ENCODE measurements at places on chromosomes 3 and 15.

DNA sequence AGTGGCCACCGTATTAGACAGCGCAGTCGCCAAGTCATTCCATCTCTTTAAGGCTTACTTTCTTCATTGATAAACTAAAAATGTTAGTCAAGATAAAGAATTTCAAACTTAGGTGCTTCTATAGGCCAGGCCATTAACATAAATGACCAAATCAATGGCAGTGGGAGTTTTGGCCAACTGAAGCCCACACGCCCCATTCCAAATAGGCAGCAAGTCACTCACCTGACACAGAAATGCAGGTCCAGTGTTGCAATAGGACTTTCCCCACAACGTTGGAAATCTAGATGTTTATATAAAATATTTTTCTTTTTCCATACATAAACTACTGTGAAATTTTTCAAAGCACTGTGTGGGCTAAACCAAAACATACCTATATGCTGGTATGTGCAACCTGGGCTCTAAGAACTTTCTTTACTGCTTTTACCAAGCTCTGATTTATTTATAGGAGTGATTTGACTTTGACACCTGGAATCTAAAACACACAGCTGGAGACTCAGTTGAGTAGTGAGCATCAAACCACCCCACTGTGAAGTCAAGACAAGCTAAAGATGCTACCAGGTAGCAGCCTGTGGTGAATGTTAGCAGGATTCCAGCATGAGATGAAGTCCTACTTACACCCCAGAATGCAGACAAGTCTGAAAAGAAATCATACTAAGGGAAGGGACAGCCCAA is 15.1 kb downstream of the GOLIM4 start:
- DNase-seq: no peak

GRCh38 chr3:45132568-45133211 is 13.5 kb downstream of the CDCP1 start:
- no peak for DNase-seq

GRCh38 chr3:117763561-117763960 is 1054.0 kb downstream of the TUSC7 start:
- no peak for DNase-seq

GRCh38 chr3:183508821-183509220 is 46.7 kb downstream of the KLHL6 start:
- DNase-seq: no peak

DNA sequence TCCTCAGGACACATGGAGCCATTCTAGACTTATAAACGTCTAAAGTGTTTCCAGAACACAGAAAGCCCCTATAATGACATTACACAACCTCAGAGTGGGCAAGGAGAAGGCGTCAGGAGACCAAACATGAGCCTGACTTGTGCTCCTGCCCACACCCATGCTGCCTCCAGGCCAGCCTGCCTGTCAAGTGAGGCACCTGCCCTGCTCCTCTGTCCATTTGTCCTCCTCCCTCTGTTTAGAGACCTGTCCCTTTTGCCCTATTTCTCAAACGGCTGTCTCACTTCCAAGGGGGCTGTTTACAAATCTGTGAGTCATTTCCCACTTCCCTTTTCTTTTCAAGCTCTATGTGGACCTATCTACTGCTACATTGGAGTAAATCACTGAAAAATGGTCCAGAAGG is 21.0 kb downstream of the ZDHHC3 start:
- no peak for DNase-seq

- no peak for DNase-seq
These were observed 130.8 kb downstream of the MINAR1 start for GRCh38 chr15:79562899-79563298.

DNA sequence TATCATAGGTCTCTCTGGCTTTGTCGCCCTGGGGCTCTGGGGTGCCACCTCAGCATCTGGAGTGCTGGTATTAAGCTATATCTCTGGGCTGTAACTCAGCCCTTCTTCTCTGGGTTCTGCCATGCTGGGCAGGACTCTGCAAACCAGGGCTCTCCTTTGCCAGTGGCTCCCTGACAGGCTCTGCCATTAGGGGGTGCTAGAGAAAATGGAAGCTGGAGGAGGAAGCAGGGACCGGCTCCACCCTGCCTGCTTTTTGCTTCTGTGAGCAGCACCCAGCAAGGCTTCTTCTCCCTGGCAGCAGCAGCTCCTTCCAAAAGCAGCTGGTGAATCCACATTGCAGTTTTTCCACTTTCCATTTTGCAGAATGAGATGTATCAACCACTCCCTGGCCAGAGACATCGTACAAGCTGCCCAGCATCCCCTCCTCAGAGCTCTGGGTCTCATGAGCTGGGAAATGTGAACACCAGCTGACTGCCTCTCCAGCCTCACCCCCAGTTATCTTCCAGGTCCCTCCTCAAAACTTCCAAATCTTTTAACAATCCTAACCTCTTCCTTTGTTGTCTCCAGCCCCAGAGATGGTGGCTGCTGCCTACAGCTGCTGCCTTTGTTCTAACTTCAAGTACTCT is 165.0 kb downstream of the ABHD5 start:
- peak; percentile 24 for DNase-seq

DNA sequence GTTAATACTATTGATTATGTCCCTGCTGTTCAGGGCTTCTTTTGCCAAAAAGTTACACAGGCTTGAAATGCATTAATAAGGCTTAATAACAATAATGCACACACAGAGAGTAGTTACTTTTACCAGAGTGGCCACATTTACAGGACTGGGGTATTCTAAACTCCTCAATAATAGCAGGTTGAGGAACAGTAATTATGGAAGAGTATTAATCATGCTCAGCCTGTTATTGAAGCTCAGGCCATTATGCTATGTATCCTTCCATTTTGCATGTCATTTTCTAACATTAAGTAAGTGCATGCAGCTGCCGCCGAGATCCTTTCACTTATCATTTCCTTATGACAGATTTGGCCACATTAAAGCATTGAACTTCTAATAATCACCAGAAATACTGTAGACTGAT is 5.7 kb downstream of the ARRDC4 start:
- DNase-seq: no peak

DNA sequence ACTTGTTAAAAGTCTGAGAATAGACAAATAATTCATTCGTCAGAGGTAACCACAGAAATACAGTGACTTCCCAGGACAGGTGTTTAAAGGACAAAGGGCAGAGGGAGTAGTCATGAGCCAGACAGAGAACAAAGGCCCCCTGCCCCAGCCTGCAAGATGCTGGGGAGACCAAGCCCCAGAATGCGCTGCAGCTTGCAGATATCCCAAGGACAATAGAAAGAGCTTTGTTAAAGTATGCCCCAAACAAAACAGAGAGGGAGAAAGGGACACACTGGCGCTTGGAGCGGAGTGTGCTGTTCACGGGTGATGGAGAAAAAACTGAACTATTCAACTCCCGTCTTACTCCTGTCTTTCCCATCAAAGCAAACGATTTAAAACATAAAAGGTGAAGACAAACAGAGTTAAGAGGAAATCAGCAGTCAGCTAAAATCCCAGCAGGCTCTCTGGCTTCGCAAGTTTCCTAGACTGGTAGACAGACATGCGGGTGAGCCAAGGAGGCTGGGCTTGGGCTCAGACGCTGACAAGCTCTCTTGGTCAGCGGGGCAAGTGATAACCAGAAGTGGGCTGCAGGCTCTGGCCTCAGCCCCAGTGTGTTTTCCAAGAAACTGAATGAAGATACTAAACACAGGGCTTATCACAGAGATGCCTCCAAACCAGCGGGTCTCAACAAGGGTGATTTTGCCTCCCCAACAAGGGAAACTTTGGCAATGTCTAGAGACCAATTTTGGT is 130.1 kb downstream of the UACA start:
- DNase-seq: no peak

GRCh38 chr3:159913712-159914414 is 74.8 kb upstream of the IL12A start:
- DNase-seq: no peak

DNA sequence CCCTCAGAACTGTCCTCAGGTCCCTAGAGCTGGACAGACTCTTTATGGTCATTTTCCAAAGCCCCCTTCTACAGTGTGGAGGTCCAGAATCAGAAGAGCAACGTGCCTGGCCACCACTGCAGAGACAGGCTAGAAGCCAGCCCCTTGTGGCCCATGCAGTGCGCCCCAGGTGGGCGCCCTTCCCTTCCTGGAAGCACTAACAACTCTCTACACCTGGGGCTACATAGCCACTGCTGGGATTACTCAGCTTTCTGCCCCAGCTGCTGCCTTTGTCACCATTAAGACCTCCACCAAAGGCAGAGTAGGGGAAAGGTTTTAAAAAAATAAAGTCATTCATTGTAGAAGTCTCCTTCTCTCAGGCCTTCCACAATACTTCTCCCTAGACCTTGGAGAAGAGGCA is 2.3 kb downstream of the RASGRP1 start:
- DNase-seq: no peak

DNA sequence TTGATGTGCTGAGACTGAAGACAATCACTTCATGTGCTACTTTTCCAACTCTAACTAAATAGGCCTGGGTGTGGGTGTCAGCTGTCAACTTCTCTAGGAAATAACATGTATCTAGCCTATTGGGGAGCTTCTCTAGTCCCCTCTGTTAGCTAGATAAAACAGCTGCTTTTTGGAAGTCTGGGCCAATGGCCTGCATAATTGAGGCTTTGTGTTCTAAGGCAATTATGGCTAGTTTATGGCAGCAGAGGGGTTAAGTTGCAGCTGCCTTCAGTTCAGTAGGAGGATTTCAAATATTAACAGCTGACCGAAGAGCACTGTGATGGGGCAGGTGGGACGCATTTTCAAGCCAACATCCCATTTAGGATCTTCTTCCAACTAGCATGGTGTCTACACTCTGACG is 6.4 kb downstream of the COL8A1 start:
- no peak for DNase-seq

DNA sequence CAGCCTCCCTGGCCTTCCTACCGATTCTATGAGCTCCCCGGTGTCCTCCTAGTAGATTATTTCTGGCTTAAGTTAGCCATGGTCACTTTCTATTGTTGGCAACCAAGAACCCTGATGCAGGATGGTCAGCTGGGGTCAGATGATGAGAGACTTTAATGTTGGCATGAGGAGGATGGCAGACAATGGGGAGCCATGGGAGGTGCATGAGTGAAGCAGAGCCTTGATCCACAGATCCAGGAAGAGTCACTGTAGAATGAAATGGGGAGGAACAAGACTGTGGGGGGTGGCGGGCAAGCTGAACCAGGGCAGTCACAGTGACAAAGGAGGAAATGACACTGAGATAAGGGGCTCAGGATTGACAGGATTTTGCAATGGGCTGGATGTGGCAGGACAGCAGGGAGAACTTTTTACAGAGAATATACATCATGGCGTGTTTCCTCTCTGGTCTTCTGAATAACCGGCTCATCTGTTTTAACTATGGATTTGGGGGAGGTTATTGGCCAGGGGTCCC is 60.9 kb downstream of the RPLP1 start:
- DNase-seq: no peak

DNA sequence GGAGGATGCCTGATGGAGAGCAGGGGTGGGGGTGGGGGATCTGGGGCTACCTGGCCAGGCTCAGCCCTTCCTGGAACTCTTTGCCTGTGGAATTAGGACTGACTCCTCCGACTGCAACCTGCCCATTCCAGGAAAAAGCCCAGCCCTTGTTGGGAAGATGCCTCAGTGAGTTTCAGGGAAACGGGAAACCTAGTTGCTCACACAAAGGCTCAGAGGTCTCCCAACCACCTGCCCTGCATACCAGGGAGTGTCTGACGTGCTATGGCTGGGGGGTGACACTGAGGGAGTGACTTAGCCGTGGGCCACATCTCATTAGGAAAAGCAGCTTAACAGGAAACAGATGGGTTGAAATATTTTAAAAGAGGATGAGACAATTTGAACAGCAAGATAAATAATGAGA is 27.9 kb downstream of the CYP8B1 start:
- DNase-seq: no peak

- DNase-seq: no peak
These were observed 66.8 kb downstream of the IQCH start for GRCh38 chr15:67321352-67321751.

GRCh38 chr3:148551767-148552260 is 145.9 kb upstream of the AGTR1 start:
- DNase-seq: no peak

GRCh38 chr3:10600726-10601125 is 95.3 kb upstream of the ATP2B2 start:
- no peak for DNase-seq

GRCh38 chr15:100113351-100114080 is 228.3 kb downstream of the ADAMTS17 start:
- DNase-seq: no peak

- no peak for DNase-seq
These were observed 185.0 kb upstream of the PRICKLE2 start for GRCh38 chr3:64410226-64410625.

- DNase-seq: no peak
These were observed 44.1 kb downstream of the CPN2 start for GRCh38 chr3:194306771-194307640.

DNA sequence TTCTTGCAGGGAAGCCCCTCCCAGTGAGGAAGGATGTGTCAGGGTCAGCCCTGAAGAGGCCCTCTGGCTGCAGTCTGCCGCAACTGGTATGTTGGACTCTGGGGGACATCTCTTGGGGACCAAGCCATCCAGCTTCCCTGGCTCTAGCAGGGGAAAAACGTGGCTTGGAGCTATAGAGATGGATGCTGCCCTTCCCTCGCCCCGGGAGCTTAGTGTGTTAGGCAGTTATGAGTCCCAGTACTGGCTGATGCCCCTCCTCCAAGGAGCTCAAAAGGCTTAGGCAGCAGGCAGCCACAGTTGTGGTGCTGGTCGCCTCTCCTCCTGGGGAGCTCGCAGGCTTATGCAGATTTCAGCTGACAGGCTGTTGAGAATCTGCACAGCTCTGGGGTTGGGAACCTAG is 353.1 kb upstream of the GBE1 start:
- DNase-seq: no peak

DNA sequence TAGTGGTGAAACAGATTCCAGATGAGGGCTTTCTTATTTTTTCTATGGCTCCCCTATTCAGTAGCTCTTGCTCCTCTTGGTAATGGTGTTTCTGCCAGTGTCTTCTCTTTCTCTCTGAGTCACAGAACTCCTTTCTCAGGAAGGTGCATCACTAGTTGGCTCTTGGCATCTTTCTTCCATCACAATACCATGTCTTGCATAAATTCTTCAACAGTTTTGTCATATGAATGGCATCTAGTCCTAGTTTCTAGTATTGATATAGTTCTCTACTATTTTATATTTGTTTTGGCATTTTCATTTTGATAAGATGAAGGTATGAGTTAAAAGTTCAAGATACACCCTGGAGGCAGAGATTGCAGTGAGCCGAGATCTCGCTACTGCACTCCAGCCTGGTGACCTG is 51.0 kb downstream of the REC114 start:
- DNase-seq: no peak

GRCh38 chr3:67286586-67286985 is 288.5 kb downstream of the KBTBD8 start:
- DNase-seq: no peak

Measured in stimulated activated CD4-positive, alpha-beta T cell treated with anti-CD3 and anti-CD28 coated beads, Interleukin-4, amount 100 ng/mL, for 4 hours (primary cell).